ENCODE measurements at places on chromosomes 5 and 9. TPM values are rescaled to one million over a fixed set of nuclear protein-coding genes. Genes with fewer than 3 reads are reported as not detected.
A peak's percentile ranks its signal among the peaks of the same experiment; 100 is the strongest.

DNA sequence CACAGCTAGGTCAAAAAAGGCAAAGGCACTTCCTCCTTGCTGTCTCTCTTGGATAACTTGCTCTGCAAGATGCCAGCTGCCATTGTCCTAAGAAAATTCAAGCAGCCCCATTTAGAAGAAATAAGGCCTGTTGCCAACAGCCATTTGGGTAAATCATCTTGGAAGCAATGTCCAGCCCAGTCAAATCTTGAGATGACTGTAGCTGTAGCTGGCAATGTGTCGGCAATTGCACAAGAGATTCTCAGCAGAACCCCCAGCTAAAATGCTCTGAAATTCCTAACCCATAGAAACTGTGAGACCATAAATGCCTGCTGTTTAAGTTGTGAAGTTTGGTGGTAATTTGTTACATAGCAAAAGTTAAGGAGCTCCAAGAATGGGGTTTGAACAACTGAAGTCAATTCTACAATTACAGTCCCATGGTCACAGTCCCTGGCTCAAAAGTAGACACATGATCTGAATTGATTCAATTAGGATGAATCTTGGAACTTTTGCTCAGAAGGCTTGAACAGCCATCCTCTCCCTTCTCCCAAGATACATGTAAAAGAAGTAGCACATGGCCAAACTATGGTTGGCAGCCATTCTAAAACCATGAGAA is 151.1 kb downstream of the MPDZ start:
- H3K36me3 ChIP-seq = peaks cover 14% of the 10 kb centered on the region
- no peak overlapping the region for H3K4me3 ChIP-seq
- H3K27ac ChIP-seq = no peak overlapping the region
- peaks cover 3% of the 10 kb centered on the region for H3K4me1 ChIP-seq
- DNase-seq = no peak

DNA sequence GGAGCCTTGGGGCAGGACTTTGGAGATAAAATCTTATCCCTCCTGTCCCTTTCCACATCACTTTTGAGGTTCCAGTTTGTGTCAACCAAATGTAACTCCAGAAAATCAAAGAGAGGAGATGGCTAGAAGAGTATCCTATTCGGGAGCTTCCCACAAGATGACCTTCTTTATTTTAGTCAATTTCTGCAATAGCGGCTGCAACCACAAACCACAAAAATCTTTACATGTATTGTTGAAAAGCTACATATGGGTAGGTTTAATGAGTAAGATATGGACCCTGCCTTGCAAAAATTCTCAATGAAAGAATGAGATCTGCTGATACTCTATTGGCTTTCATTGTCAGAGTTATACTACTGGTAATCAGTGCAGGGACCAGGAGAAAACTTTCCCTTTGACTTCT is 92.2 kb upstream of the MAMDC2 start:
- H3K36me3 ChIP-seq = no peaks in the 10 kb centered on the region
- no peak overlapping the region for H3K27ac ChIP-seq
- peak; percentile 75 for DNase-seq
- no peaks in the 10 kb centered on the region for H3K27me3 ChIP-seq
- peaks cover 15% of the 10 kb centered on the region for H3K4me1 ChIP-seq

DNA sequence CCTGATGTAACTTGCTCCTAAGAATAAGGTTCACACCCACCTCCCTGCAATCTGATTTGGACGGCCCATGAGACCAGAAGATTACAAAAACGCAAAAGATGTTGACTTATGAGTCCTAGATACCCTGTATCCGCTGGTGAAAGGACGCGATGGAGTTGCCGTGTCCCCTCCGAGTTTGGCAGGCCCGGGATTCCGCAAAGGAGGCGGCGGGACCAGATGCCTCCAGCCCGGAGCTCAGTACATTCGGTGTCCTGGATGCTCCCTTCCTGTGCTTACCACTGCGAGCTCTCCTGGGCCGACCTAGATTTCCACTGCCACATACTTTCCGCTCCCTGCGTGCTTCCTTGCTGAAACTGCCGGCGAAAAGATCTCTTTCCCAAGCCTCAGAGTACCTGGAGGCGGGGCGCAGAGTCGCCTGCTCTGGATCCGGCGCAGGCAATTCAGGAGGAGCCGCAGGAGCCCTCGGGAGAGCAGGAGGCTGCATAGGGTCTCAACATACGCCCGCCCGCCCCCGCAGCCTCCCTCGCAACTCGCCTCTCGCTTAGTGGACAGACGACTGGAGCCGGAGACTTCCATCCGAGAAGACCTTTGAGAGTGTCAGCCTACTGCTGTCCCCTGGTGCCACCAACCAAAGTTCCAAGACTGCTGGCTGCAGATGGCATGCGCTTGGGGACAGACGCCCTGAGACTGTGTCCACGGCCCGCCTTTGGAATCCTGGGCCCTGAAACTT is 39.8 kb downstream of the ANXA2R start:
- no peaks in the 10 kb centered on the region for H3K27me3 ChIP-seq
- H3K27ac ChIP-seq = peak overlapping the region; percentile 41
- H3K4me3 ChIP-seq = peak overlapping the region; percentile 27
- peak; percentile 59 for DNase-seq
- peaks cover 4% of the 10 kb centered on the region for H3K4me1 ChIP-seq

GRCh38 chr9:115385383-115386122 is 267.6 kb upstream of the TNC start:
- no peaks in the 10 kb centered on the region for H3K27me3 ChIP-seq
- H3K36me3 ChIP-seq = no peaks in the 10 kb centered on the region
- no peak for DNase-seq
- H3K4me3 ChIP-seq = no peak overlapping the region
- H3K4me1 ChIP-seq = no peaks in the 10 kb centered on the region

GRCh38 chr5:116456036-116456435 is 118.6 kb downstream of the SEMA6A start:
- H3K27me3 ChIP-seq = peaks cover 12% of the 10 kb centered on the region
- H3K27ac ChIP-seq = no peak overlapping the region
- H3K4me1 ChIP-seq = 0 out of 2 replicates have a peak, but pooled peaks cover 2% of the 10 kb centered on the region
- DNase-seq = no peak
- H3K4me3 ChIP-seq = no peak overlapping the region

DNA sequence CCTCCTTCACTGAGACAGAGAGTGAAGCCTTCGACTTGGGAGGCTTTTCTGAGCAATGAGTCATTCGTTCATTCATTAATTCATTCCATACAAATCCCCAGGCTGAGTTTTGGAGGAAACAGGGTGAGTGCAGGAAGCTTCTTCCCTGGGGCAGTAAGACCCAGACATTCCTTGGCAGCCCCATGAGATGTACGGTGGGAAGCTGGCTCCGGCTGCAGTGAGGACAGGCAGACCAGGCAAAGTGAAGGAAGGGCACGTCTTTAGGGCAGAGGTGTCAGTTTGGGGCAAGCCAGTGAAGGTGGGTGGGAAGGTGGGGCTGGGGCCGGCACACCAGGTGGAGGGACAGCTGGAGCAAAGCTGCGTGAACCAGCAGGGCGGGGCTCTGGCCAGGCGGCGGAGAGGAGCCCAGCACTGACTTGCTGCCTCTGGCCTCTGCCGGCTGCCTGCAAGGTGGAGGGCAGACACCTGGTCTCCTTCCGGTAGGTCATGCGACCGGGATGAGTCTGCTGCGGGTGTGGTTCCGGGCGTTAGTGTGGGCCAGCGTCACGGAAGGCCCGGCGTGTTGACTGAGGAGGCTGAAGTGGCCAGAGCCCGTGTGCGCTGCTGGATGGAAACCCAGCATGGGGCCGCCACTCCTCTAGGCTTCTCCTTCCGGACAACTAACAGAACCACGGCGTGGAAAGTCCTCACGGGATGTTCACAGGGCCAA is 16.6 kb downstream of the OLFM1 start:
- no peaks in the 10 kb centered on the region for H3K4me1 ChIP-seq
- H3K4me3 ChIP-seq = no peak overlapping the region
- DNase-seq = no peak
- H3K27me3 ChIP-seq = peaks cover 5% of the 10 kb centered on the region
- H3K27ac ChIP-seq = no peak overlapping the region
- no peaks in the 10 kb centered on the region for H3K36me3 ChIP-seq

GRCh38 chr9:127112056-127112455 is 10.4 kb downstream of the ANGPTL2 start:
- H3K4me3 ChIP-seq = no peak overlapping the region
- H3K27me3 ChIP-seq = no peaks in the 10 kb centered on the region

DNA sequence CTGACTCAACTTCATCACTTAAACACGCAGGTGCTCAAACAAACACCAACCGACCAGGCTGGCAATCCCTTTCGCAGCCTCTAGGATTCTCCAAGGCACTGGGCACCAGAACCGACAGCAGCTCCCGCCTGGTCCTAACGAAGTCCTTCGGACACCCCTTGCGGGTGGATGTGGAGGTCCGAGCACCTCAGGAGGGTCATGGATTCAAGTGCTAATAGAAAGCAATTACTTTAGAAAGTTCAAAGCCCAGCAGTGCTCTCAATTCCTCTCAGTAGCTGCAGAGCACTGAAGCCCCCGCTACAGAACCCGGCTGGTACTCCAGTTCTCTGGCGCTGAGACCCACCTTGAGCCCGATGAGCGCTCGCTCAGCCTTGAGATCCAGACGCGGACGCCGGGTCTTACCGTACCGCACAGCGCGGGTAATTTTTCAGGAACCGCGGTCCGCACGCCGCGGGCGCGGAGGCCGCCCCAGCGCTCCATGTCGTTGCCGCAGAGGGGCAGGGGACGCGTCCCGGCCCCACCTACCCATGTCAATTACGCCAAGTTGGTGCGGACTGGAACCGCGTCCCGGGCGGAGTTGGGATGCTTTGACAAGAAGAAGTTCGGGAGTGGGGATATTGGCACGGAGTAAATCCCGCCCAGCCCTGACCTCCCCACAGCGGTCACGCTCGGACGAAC is 638 bp downstream of the MARCHF3 start:
- DNase-seq = peak; percentile 65
- H3K4me1 ChIP-seq = peaks cover 5% of the 10 kb centered on the region
- H3K4me3 ChIP-seq = peak overlapping the region; percentile 83
- H3K27ac ChIP-seq = peak overlapping the region; percentile 67

DNA sequence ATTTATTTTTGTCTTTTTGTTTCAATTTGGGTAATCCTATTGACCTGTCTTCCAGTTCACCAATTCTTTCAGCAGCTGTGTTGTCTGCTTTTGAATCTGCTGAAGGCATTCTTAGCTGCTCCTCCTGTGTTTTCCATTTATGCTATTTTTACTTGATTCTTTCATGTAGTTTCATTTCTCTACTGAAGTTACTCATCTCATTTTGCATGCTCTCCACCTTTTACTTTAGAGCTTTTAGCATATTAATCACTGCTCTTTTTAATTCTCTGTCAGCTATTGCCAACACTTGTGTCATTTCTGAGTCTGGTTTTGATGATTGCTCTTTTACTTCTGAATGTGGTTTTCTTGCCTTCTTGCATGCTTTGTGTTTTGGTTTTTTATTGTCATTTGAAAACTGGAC is 496.0 kb upstream of the CLINT1 start:
- H3K36me3 ChIP-seq = no peaks in the 10 kb centered on the region
- H3K27me3 ChIP-seq = no peaks in the 10 kb centered on the region
- no peak overlapping the region for H3K27ac ChIP-seq

- H3K4me3 ChIP-seq = no peak overlapping the region
- no peaks in the 10 kb centered on the region for H3K27me3 ChIP-seq
- H3K27ac ChIP-seq = no peak overlapping the region
- DNase-seq = no peak
Measured at GRCh38 chr5:147465747-147466146, 44.1 kb downstream of the DPYSL3 start.

DNA sequence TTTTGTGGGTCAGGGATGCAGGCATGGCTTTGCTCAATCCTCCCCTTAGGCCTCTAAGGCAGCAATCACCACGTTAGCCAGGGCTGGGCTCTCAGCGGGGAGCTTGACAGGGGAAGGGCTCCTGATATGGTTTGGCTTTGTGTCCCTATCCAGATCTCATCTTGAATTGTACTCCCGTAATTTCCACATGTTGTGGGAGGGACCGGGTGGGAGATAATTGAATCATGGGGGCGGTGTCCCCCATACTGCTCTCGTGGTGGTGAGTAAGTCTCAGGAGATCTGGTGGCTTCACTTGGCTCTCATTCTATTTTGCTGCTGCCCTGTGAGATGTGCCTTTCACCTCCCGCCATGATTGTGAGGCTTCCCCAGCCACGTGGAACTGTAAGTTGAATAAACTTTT is 11.5 kb upstream of the IRX4 start:
- no peak overlapping the region for H3K4me3 ChIP-seq
- no peaks in the 10 kb centered on the region for H3K4me1 ChIP-seq
- no peak for DNase-seq
- H3K27me3 ChIP-seq = peaks cover 44% of the 10 kb centered on the region

GRCh38 chr9:68852941-68853340 is 147.9 kb downstream of the PIP5K1B start:
- no peak for DNase-seq
- no peaks in the 10 kb centered on the region for H3K36me3 ChIP-seq
- H3K4me1 ChIP-seq = no peaks in the 10 kb centered on the region
- no peaks in the 10 kb centered on the region for H3K27me3 ChIP-seq
- H3K4me3 ChIP-seq = no peak overlapping the region

- H3K27ac ChIP-seq = no peak overlapping the region
- no peak for DNase-seq
- no peaks in the 10 kb centered on the region for H3K36me3 ChIP-seq
- no peaks in the 10 kb centered on the region for H3K27me3 ChIP-seq
- H3K4me3 ChIP-seq = no peak overlapping the region
- no peaks in the 10 kb centered on the region for H3K4me1 ChIP-seq
Measured at GRCh38 chr9:95435074-95435728, 81.6 kb downstream of the PTCH1 start.

DNA sequence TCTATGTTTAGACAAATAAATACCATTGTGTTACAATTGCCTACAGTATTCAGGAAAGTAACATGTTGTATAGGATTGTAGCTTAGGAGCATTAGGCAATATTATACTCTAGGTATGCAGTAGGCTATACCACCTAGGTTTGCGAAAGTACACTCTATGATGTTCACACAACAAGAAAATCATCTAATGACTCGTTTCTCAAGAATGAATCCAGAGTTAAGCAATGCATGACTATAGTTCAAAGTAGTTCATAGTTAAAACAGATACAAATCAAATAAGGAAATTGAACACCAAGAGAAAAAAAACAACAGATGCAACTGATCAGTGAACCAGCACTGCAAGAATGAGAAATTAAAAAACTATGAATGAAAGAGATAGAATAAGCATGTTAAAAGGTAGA is 27.6 kb upstream of the ABLIM3 start:
- H3K4me3 ChIP-seq = no peak overlapping the region
- DNase-seq = peak; percentile 84
- no peaks in the 10 kb centered on the region for H3K27me3 ChIP-seq

GRCh38 chr5:150358261-150359095 is 981 bp downstream of the TCOF1 start:
- H3K36me3 ChIP-seq = peaks cover 27% of the 10 kb centered on the region
- peak overlapping the region; percentile 81 for H3K4me3 ChIP-seq
- H3K27ac ChIP-seq = peak overlapping the region; percentile 66
- peaks cover 6% of the 10 kb centered on the region for H3K4me1 ChIP-seq
- peak; percentile 9 for DNase-seq
- no peaks in the 10 kb centered on the region for H3K27me3 ChIP-seq

GRCh38 chr5:54445691-54446378 is 9.7 kb upstream of the HSPB3 start:
- DNase-seq = no peak
- H3K27me3 ChIP-seq = peaks cover 8% of the 10 kb centered on the region
- H3K4me1 ChIP-seq = no peaks in the 10 kb centered on the region
- H3K36me3 ChIP-seq = no peaks in the 10 kb centered on the region
- no peak overlapping the region for H3K27ac ChIP-seq

FGF1 gene
- total RNA-seq = 7.7 TPM

MYMK gene
- total RNA-seq = not detected

SLC1A3 gene
- 1.3 TPM for total RNA-seq

ARL14EPL gene
- not detected for total RNA-seq

ABO gene
- not detected for total RNA-seq

FUBP3 gene
- 32.3 TPM for total RNA-seq

LVRN gene
- 0.18 TPM for total RNA-seq

OR1B1 gene
- not detected for total RNA-seq

EPB41L4B gene
- 0.54 TPM for total RNA-seq

EMB gene
- 4.4 TPM for total RNA-seq

GABRA1 gene
- total RNA-seq = not detected

Data from IMR-90 (cell line).